Placental epithelial cell (primary cell): ENCODE measurements at places on chromosomes 2 and 18. TPM values are rescaled to one million over a fixed set of nuclear protein-coding genes. Genes with fewer than 3 reads are reported as not detected.

The DPP4 gene
- 83.2 and 98.4 TPM in 2 replicates for total RNA-seq

The IL1RN gene
- 5.1 and 9.2 TPM in 2 replicates for total RNA-seq

The CROCC2 gene
- not detected in 2 replicates for total RNA-seq

The ABCG8 gene
- total RNA-seq: not detected in 2 replicates

The SLC23A3 gene
- 0.54 and 2.0 TPM in 2 replicates for total RNA-seq

The KIAA2012 gene
- under 0.01 TPM in 1 of 2 replicates, not detected in the other for total RNA-seq

The OBSL1 gene
- total RNA-seq: 134 and 197 TPM in 2 replicates

The PASK gene
- 3.9 and 4.4 TPM in 2 replicates for total RNA-seq

The ABCB11 gene
- under 0.01 TPM in 1 of 2 replicates, not detected in the other for total RNA-seq

The MAL gene
- 0.76 and 1.6 TPM in 2 replicates for total RNA-seq

The SPEG gene
- total RNA-seq: 20.4 and 40.8 TPM in 2 replicates

The GPR45 gene
- 0.33 TPM in 1 of 2 replicates, not detected in the other for total RNA-seq

The TAF1B gene
- total RNA-seq: 19.0 and 24.7 TPM in 2 replicates

The CRYGC gene
- not detected in 2 replicates for total RNA-seq

The SERPINB13 gene
- not detected in 2 replicates for total RNA-seq

The GGCX gene
- 42.0 and 62.5 TPM in 2 replicates for total RNA-seq

The APCDD1 gene
- 1.7 and 2.0 TPM in 2 replicates for total RNA-seq

The UGT1A3 gene
- 0.43 TPM in 1 of 2 replicates, not detected in the other for total RNA-seq

The D2HGDH gene
- total RNA-seq: 11.6 and 32.6 TPM in 2 replicates

The GLI2 gene
- 0.39 and 1.1 TPM in 2 replicates for total RNA-seq

The IAH1 gene
- total RNA-seq: 44.7 and 65.2 TPM in 2 replicates

The KLHL29 gene
- total RNA-seq: 10.5 and 14.1 TPM in 2 replicates

The AP1S3 gene
- total RNA-seq: 11.4 and 23.6 TPM in 2 replicates

The EGR4 gene
- total RNA-seq: not detected in 2 replicates

The PIKFYVE gene
- 28.0 and 31.4 TPM in 2 replicates for total RNA-seq

The C2orf66 gene
- total RNA-seq: under 0.01 and 0.11 TPM in 2 replicates

The GALNT1 gene
- total RNA-seq: 79.2 and 79.7 TPM in 2 replicates

The SERPINB8 gene
- 3.8 and 4.7 TPM in 2 replicates for total RNA-seq
